Activated T-helper 2 cell treated with anti-CD3 and anti-CD28 coated beads, Interferon-gamma antibody, Interleukin-2, Interleukin-4, amounts not matched to agents 10 μg/mL and 5 μg/mL and 100 μg/mL, durations not matched to agents 14 hours and 24 hours and 36 hours (primary cell): ENCODE measurements at places on chromosomes 1 and 21. TPM values are rescaled to one million over a fixed set of nuclear protein-coding genes. Genes with fewer than 3 reads are reported as not detected.

DNA sequence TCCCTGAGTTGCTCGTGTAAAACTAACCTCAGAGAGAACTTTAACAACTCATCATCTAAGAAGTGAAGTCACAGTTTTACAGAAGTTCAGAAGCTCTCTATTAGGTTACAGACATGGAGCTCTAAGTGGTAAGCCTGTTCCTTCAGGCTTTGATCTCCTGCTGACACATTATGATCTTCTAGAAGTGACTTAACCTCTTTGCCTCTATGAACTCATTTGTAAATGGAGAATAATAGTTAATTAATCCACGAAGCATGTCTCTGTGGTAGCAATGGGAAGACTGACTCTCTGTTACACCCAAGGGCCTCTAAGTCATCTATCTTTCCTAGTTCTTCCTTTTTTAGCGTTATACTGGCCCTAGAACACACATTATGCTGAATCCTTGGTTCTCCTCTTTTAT is 157.9 kb upstream of the NRIP1 start:
- H3K27ac ChIP-seq, result no peak overlapping the region
- H3K36me3 ChIP-seq, result no peaks in the 10 kb centered on the region
- H3K27me3 ChIP-seq, result no peaks in the 10 kb centered on the region
- no peak for DNase-seq

- no peak overlapping the region for H3K27ac ChIP-seq
- H3K4me3 ChIP-seq, result no peak overlapping the region
- no peak for DNase-seq
- no peaks in the 10 kb centered on the region for H3K36me3 ChIP-seq
Observed at GRCh38 chr21:34046917-34047316, 26.5 kb upstream of the MRPS6 start.

DNA sequence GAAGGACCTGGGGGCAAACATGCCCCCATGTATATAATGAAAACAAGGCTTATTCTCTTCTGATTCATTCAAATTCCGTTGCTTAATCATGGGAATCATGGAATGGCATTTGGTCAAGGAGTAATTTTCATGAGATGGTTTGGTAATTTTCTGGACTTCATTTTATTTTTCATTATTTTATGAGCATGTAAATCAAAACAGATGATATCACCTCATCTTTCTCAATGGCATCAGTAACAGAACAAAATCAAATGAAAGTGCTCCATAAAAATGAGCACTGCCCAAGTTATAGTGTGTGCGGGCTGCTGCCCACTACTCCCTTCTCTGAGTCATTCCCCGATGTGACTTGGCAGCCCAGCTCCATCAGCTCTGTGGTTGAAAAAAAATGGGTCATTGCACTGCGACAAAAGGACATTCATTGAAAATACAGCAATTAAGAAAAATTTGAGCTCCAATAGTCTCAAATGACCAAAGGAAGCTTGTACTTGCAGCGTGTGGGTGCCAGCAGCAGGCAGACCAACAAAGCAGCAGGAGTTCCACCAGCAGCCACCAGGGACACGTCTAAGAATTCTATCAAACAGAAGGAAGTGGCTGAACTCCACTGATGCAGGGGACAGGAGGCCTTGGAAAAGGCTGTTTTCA is 84.3 kb upstream of the VAV3 start:
- DNase-seq, result no peak
- no peak overlapping the region for H3K4me3 ChIP-seq
- peaks cover 6% of the 10 kb centered on the region for H3K27me3 ChIP-seq
- no peaks in the 10 kb centered on the region for H3K36me3 ChIP-seq
- H3K4me1 ChIP-seq, result peaks cover 10% of the 10 kb centered on the region

- no peaks in the 10 kb centered on the region for H3K4me1 ChIP-seq
- no peaks in the 10 kb centered on the region for H3K36me3 ChIP-seq
- H3K27ac ChIP-seq, result no peak overlapping the region
- peak; percentile 16 for DNase-seq
- no peak overlapping the region for H3K4me3 ChIP-seq
Observed at GRCh38 chr21:38126666-38127303, 130.0 kb upstream of the KCNJ15 start.

DNA sequence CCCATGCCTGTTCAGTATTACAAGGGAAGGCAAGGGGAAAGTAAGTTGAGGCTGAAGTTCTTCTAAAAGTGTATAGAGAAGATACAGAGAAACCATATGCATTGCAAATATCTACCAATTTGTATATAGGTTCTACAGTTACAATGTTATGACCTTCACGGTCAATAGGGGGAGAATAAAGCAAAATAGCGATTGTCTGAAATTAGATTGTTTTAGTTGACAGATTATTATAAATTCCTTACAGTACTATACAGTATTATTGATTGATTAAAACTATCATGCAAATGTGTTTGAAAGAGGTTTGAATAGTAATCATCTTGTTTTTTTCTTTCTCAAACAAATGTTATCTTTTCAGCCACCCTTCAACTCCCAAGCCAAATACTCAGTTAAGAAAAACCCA is 13.7 kb upstream of the BRINP3 start:
- no peak for DNase-seq
- H3K27ac ChIP-seq, result no peak overlapping the region
- no peak overlapping the region for H3K4me3 ChIP-seq
- H3K4me1 ChIP-seq, result no peaks in the 10 kb centered on the region
- no peaks in the 10 kb centered on the region for H3K36me3 ChIP-seq
- no peaks in the 10 kb centered on the region for H3K27me3 ChIP-seq

- peaks cover 34% of the 10 kb centered on the region for H3K4me1 ChIP-seq
- H3K4me3 ChIP-seq, result peak overlapping the region; percentile 68
- peak overlapping the region; percentile 94 for H3K27ac ChIP-seq
- peak; percentile 45 for DNase-seq
Observed at GRCh38 chr1:113783254-113784103, 24.2 kb upstream of the PHTF1 start.

The BGLAP gene
- total RNA-seq, result 1.7 and 2.2 TPM in 2 replicates

DNA sequence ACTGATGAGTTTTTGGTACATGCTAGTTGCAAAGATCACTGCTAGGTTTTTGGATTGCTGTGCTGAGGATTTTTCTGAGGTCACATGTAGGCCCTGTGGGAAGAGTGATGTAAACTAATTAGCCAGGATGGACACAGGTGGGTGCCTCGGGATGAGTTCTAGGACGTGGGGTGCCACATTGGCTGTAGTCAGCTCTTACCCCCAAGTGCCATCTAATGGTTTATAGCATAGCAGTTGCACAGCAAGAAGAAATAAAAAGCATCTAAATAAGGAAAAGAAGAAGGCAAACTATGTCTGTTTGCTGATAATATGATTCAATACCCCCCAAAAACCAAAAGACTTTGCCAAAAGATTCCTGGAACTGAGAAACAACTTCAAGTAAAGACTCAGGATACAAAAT is 9.8 kb upstream of the OR2T1 start:
- H3K4me3 ChIP-seq, result no peak overlapping the region
- no peak for DNase-seq
- no peak overlapping the region for H3K27ac ChIP-seq

DNA sequence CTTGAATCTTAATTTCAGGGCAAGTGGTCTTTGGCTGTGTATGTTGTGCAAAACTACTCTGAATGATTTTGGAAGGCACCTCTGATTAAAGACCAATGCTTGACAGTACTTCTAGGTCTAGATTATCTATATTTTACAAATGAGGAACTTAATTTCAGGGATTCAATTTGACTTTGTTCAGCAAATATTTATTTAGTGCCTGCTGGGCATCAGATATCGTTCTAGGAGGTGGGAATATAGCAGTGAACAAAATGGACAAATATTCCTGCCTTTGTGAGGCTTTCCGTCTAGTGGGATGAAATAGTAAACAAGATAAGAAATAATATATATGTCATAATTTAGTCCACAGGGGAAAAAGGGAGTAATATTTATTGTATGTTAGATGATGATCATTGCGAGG is 4.7 kb downstream of the ZNF326 start:
- no peak overlapping the region for H3K27ac ChIP-seq
- no peaks in the 10 kb centered on the region for H3K27me3 ChIP-seq
- peaks cover 48% of the 10 kb centered on the region for H3K36me3 ChIP-seq
- peaks cover 43% of the 10 kb centered on the region for H3K4me1 ChIP-seq
- H3K4me3 ChIP-seq, result no peak overlapping the region

GRCh38 chr1:40090652-40091355 is 6.2 kb downstream of the PPT1 start:
- DNase-seq, result no peak
- H3K36me3 ChIP-seq, result peaks cover 59% of the 10 kb centered on the region
- H3K27me3 ChIP-seq, result no peaks in the 10 kb centered on the region
- H3K27ac ChIP-seq, result no peak overlapping the region

The DNAI4 gene
- 0.90 and 1.7 TPM in 2 replicates for total RNA-seq

The FMO3 gene
- not detected in 2 replicates for total RNA-seq

- DNase-seq, result no peak
- H3K36me3 ChIP-seq, result no peaks in the 10 kb centered on the region
- H3K4me1 ChIP-seq, result peaks cover 12% of the 10 kb centered on the region
- H3K27ac ChIP-seq, result no peak overlapping the region
- H3K4me3 ChIP-seq, result no peak overlapping the region
Observed at GRCh38 chr21:42750737-42751530, 97.5 kb downstream of the PDE9A start.

DNA sequence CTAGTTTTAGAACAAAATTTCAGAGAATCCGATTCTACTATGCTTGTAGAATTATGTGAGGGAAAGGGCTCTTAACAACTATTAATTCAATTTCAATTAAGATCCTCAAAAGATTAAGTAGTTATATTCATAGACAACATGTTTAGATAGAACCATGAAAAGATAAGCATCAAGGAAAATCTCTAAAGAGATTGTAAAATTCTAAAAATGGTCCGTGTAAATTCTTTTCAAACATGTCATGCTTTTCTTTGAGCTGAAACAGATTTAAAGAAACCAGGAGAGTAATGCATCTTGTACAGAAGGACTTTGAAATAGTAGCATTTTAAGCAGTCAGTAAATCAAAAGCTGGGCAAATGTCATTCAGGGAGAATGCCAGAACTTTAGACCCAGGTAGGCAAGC is 1080.6 kb upstream of the B3GALT2 start:
- H3K4me3 ChIP-seq, result no peak overlapping the region
- H3K36me3 ChIP-seq, result no peaks in the 10 kb centered on the region
- no peak overlapping the region for H3K27ac ChIP-seq

The CELA2B gene
- total RNA-seq, result not detected in 2 replicates

The EIF2D gene
- total RNA-seq, result 72.7 and 73.3 TPM in 2 replicates

The FAM43B gene
- not detected in 2 replicates for total RNA-seq

The CDK11A gene
- total RNA-seq, result 58.5 and 63.1 TPM in 2 replicates

DNA sequence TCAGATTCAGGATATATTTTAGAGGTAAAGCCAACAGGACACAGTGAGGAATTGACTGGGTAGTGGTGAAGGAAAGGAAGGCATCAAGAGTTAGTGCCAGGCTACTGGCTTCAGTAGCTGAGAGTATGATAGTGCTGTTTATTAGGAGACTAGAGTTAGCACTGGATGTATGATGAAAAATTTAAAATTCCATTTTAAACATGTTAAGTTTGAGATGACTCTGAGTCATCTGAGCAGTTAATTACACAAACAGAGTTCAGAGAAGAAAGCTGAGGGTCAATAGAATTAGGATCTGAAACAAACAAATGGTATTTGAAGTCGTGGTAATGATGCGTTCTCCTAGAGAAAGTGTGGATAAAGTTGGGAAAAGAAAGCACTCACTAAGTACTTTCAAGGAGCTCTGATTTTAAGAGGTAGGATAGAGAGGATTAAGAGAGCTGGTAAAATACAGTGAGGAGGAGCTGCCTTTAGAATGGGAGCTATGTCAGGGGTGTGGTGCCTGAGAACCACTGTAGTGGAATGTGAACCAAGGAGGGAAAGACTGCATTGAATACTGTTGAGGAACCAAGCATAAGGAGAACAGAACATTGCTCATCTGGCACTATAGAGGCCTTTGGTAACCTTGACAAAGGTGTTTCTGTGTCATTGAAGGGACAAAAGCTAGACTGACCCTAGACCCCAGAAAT is 21.7 kb upstream of the SHCBP1L start:
- DNase-seq, result no peak
- peaks cover 11% of the 10 kb centered on the region for H3K27me3 ChIP-seq
- no peak overlapping the region for H3K27ac ChIP-seq
- H3K4me1 ChIP-seq, result no peaks in the 10 kb centered on the region
- no peaks in the 10 kb centered on the region for H3K36me3 ChIP-seq
- no peak overlapping the region for H3K4me3 ChIP-seq

DNA sequence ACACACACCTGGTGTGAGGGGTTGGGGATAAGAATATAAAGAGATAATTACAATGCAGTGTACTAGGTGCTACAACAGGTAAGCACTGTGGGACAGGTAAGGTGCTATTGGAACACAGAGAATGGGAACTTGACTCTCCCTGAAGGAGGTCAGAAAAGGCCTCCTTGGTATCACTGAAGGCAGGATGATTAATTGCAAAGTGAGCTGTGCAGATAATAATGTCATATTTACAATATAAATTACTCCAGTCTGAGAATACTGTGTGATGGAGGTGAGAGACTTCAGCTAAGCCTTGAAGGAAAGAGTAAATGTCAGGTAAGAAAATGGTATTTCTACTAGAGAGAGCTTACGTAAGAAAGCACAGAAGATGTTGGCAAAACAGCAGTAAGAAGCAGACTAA is 91.6 kb downstream of the EPS15 start:
- H3K36me3 ChIP-seq, result peaks cover 47% of the 10 kb centered on the region
- no peaks in the 10 kb centered on the region for H3K27me3 ChIP-seq
- H3K27ac ChIP-seq, result no peak overlapping the region

DNA sequence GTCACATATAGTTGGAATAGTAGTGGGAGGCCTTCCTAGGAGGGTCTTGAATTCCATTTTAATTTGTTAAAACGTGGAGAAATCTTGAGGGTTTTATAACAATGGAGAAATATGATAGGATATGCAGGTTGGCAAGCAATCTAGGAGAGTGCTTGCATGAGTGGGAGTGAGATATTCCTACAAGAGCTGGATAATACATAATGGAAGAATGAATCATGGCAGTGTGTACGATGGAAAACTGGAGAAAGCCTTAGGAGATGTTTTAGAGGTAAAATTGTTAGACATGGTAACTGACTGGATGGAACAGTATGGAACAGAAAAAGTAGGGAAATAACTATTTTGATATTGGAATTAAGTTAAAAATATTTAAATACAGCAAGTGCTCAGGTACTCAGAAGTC is 352.4 kb downstream of the PTBP2 start:
- H3K4me1 ChIP-seq, result no peaks in the 10 kb centered on the region
- no peak overlapping the region for H3K27ac ChIP-seq
- H3K27me3 ChIP-seq, result no peaks in the 10 kb centered on the region
- no peaks in the 10 kb centered on the region for H3K36me3 ChIP-seq

GRCh38 chr1:208170252-208170651 is 73.9 kb downstream of the PLXNA2 start:
- peaks cover 18% of the 10 kb centered on the region for H3K27me3 ChIP-seq
- DNase-seq, result no peak
- H3K4me1 ChIP-seq, result no peaks in the 10 kb centered on the region
- no peak overlapping the region for H3K27ac ChIP-seq

GRCh38 chr1:88472714-88473113 is 211.4 kb upstream of the PKN2 start:
- H3K36me3 ChIP-seq, result no peaks in the 10 kb centered on the region
- no peaks in the 10 kb centered on the region for H3K27me3 ChIP-seq
- no peak overlapping the region for H3K27ac ChIP-seq
- DNase-seq, result no peak

- no peak for DNase-seq
- no peak overlapping the region for H3K27ac ChIP-seq
- no peaks in the 10 kb centered on the region for H3K36me3 ChIP-seq
- H3K27me3 ChIP-seq, result peaks cover 11% of the 10 kb centered on the region
Observed at GRCh38 chr1:231921646-231922345, 295.2 kb downstream of the DISC1 start.

The PSMA5 gene
- total RNA-seq, result 257 and 281 TPM in 2 replicates

The PACC1 gene
- 19.4 and 20.1 TPM in 2 replicates for total RNA-seq
